ENCODE measurements at places on chromosomes 16 and 17.

DNA sequence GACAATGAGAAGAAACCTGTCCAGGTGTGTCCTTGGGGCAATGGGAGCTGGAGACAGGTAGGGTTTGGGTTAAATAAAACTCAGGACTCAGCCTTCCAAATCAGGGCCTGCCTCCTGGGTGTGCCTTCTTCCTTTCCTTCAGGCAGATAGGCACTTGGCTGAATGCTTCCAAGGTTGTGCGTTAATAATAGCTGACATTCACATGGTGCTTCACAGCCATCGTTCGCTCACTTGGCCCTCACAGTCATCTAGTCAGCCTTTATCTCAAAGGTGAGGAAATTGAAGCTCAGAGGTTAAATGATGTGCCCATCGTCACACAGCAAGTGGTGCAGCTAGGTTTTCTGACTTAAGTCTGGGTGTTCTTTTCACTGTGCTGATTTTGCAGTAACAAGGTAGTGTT lies 9.5 kb downstream of the NFE2L1 start:
- no peak for DNase-seq

- DNase-seq: no peak
These were observed 124.6 kb downstream of the TOX3 start for GRCh38 chr16:52422307-52422706.

DNA sequence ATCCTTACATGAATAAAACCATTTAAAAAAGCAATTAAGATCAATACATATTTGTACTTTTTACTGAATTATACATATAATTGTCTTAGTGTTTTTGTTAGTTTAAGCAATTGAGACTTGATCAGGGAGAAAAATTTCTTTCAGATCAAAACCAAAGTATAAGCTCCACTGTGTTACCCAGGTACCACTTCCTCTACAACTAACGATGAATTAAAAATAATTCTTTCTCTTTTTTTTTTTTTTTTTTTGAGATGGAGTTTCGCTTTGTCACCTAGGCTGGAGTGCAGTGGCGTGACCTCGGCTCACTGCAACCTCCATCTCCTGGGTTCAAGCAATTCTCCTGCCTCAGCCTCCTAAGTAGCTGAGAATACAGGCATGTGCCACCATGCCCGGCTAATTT lies 6.8 kb downstream of the FBXO47 start:
- DNase-seq: no peak

DNA sequence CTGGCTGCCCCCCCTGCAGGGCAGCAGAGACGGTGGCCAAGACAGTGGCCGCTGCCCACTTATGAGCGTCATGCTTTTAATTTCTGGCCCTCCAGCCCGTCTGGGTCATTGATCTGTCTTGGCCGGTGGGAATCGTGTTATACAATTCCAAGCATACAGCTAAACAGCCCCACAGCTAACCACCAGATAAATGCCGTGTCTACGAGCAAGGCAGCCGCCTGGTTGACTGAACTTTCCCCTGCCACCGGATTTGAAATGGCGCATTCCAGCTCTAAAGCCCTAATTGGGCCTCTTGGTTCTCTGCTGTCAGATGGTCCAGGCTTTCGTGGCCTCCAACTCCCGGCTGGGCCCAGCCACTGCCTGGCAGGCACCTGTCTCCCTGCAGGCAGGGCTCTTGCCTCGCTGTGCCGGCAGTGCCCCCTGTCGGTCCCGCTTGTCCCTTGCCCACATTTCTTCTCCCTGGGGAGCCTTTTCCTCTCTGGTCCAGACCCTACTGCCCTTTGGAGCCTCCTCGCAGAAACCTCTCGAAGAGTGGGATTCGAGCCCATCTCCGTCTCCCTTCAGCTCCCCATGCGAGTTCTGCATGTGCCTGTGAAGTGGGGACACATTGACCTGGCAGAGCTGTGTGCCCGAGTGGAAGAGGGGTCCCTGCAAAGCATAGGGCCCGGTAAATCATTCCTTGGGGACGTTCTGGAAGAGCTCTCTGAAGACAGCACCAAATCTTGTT lies 1.8 kb upstream of the RBFOX3 start:
- DNase-seq: no peak

DNA sequence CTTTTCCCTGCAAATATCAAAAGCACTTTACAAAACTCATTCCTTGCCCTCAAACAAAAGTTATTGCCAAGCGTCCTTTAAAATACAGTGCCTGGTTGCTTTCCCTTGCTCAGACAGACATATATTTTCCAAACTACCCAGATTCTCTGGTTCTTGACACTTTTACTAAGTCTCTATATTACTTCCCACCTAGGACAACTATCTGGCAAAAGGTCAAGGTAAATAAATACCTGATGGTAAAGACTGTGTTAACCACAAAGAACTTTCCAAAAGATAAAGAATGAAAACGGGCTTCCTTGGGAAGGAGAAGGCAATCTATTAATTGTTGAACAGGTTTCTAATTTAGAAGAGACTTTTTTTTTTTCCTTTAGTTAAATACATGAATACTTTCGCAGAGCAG lies 1.9 kb downstream of the HS3ST3A1 start:
- no peak for DNase-seq

GRCh38 chr17:1067282-1067956 lies 70.5 kb downstream of the TIMM22 start:
- no peak for DNase-seq

DNA sequence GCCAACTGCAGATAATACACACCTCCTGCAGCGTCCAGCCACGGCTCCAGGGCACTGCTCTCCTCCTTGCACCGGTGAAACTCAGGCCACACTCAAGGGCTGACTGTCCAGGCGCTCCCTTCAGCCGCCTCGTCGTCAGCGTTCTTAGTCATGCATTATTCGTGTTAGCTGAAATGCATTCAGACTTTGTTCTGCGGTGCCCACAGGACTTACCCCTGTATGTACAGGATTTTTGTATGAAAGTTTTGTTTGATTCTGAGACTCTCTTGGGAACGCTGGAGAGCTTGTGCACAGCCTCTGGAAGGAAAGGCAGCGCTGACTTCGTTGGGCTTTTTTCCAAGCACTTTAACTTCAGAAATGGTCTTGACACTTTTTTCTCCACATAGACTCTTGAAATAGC lies 22.1 kb downstream of the CIBAR2 start:
- DNase-seq: no peak

GRCh38 chr17:78358538-78359320 lies 1.1 kb downstream of the SOCS3 start:
- no peak for DNase-seq

GRCh38 chr17:39962642-39963220 lies at the start of gene GSDMA:
GSDMA (plus strand) TSS chr17:39963004; CDS start chr17:39965688, 2,684 bp downstream.
- DNase-seq: no peak

DNA sequence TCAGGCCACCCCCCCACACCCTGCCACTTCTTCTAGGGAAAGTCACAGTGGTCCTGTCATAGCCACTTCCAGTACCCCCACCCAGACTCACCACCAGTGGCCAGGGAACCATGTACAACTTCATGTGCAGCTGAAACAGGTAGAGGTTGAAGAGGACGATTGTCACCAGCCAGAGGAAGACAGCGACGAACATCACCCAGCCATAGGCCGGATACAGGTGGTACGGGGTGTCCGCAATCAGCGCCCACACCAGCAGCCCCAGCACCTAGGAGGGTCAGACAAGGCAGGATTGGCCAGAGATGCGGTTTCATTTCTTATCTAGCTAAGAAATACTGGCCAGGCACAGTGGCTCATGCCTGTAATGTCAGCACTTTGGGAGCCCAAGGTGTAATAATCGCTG lies 16.7 kb downstream of the ARL2BP start:
- DNase-seq: peak; percentile 11

DNA sequence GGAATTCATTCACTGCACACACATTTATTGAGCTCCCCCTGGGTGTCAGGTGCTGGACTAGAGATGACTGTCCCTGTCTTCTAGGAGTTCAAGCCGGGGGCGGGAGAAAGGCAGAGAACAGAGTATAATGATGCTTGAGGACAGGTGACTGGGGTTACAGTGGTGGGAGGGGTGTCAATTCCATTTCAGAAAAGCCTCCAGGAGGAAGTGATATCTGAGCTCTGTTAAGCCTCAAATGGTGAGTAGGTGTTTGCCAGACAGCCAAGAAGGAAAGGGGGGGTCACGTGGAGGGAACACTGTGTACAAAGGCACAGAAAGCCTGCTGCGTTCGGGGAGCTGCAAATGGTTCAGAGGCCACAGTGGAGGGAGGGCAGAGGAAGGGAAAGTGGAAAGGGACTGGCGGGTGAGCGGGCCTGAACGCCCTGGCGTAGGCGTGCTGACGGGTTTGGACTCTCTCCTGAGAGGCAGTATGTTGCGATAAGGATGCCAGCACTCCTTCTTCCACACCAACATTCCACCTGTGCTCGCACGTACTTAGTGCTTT lies 9.7 kb upstream of the NXPH3 start:
- DNase-seq: peak; percentile 46

DNA sequence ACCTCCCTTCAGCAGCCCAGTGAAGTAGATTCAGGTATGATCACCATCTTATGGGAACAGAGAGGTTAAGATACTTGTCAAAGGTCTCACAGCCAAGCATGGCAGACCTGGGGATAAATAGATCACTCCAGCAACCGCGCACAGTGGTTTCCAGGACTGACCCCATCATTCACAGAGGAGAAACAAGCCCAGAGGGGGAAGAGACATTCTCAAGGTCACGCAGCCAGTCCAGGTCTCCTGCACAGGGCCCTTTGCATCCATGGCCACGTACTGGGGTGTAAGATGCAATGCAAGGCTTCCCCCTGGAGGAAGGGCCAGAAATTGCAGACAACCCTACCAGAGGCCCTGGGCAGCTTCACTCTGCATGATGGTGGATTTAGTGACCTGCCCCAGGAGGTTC lies 19.9 kb downstream of the TLE7 start:
- no peak for DNase-seq

GRCh38 chr16:15617901-15618300 lies 25.1 kb downstream of the MARF1 start:
- no peak for DNase-seq

GRCh38 chr17:70492368-70492767 lies 323.0 kb downstream of the KCNJ2 start:
- DNase-seq: no peak

GRCh38 chr17:49946964-49947584 lies 21.9 kb upstream of the DLX4 start:
- no peak for DNase-seq

DNA sequence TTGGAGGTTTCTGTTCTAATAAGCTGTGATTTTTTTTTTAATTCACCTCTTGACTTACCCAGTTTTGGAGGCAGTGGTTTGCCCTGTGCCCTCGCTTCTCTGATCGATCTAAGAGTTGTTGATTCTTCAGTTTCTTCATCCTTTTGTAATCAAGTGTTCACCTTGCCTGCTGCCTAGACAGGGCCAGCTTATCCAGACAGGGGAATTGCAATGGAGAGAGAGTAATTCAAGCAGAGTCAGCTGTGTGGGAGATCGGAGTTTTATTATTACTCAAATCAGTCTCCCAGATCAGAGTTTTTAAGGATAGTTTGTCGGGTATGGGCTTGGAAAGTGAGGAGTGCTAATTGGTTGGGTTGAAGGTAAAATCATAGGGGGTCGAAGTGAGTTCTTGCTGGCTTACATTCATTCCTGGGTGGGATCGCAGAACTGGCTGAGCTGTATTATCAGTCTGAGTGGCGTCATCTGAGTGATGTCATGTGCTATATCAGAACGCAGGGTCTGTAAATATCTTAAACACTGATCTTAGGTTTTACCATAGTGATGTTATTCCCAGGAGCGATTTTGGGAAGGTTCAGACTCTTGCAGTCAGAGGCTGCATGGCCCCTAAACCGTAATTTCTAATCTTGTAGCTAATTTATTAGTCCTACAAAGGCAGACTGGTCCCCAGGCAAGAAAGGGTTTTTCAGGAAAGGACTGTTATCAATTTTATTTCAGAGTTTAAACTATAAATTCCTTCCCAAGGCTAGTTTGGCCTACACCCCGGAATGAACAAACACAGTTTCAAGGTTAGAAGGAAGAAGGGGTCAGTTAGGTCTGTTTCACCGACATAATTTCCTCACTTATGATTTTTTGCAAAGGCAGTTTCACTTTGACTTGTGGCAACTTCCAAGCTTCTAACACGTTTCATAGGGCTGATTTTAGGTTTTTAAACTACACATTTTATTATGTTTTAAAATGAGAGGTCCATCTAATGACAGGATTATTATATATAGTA lies 21.5 kb upstream of the KCNJ16 start:
- no peak for DNase-seq

DNA sequence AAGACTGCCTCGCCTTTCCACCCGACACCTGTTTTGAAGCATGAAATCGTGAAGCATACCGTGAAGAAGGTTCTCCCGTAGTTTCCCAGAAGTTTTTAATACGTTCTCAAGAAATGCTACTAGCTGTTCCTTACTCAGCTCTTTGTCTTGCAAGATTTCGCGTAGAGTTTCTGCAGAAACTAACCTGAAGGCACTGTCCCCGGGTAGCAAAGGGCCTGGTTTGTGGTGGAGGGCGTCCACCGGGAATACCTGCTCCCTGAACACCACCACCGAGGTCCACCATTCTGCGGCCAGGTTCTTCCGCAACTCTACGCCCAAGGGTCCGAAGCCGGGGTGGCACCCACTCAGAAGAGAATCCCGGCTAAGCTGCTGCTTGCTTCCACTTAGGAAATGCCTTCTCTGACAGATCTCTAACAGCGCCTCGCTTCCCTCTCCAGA lies 487 bp downstream of the POLG2 start:
- no peak for DNase-seq

- peak; percentile 52 for DNase-seq
These were observed 16.5 kb downstream of the CRISPLD2 start for GRCh38 chr16:84836234-84836647.

DNA sequence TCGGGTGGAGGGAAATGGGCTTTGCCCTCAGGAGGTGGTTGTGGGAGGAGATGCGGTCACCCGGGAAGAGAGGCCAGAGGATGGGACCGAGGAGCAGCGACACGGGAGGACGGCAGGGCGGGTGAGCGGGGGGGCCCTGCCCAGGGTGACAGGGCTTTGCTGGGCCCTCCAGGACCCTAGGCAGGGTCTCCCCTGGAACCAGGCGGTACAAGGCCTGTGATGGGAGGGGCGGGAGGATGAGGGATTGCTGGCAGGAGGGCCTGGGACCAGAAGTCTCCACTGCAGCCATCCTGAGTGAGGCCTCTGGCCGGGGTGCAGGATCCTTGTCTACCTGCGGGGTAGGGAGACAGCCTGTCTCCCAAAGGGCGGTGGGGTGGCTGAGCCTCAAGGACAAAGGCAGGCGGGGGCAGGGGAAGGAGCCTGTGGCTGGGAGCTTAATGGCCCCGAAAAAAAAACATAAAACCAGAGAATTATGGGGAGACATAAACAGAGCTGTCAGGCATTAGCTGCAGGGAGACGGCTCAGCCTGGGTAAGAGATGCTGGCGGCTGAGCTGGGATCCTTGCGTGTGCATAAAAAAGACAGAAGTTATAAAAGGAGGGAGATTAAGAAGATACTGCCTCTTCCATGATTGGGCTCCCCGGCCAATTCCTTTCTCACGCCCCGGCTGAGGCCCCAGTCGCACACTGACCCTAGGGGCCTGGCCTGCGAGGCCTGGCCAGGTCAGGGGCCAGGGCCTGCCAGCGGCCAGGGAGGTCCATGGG lies 66.7 kb downstream of the SREBF1 start:
- DNase-seq: no peak

- DNase-seq: no peak
These were observed 151.5 kb upstream of the TOM1L1 start for GRCh38 chr17:54749157-54749556.

GRCh38 chr16:75265911-75266701 lies 14.7 kb upstream of the BCAR1 start:
- DNase-seq: no peak
